ENCODE measurements at places on chromosomes 16 and 17.

DNA sequence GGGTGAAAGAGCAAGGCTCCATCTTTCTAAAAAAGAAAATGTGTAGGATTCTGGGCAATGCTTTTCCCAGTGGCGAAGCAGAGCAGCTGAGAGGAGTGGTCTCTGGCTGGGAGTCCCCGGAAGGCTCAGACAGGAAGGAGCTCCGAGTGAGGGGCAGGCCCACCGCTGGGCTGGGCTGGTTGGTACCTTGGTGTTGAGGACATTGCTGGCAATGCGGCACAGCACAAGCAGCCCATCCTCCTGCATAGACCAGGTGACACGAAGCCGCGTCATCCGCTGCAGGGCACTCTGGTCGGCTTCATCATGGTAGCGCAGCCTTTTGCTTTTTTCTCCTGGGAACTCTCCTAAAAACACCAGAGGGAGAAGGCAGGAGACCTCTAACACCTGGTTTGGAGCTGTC, 63.9 kb downstream of the GTF3C1 start:
- no peak for DNase-seq

DNA sequence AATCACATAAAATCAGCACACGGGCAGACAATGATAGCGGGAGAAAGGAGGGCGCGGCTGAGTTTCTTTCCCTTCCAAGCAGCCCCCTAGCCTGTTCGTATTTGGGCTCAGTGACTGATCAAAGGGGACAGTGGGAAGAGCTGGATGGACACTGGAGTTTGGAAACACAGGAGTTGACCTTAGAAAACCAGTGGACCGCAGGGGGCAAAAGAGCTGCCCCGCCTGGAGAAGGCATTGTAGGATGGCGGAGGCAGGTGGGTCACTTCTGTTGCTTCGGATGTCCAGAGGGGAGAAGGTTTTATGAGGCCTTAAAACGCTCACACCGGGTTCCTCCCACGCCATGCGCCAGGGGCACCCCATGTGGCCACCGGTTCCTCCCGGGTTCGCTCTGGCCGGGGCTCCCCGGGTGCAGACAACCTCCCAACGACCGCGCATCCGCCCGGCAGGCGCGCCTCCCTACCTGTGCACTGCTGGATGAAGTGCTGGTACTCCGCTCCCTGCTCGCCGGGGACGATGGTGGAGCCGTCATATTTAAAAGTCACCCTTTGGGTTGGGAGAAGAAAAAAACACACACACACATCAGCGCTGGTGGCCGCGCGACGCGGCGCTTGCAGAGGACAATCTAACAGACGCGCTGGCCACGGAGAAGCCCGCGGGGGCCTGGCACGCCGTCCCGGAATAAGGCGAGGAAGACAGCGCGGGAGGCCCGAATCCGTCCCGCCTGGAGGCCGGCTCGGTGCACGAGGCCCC, 662 bp downstream of the COTL1 start:
- peak; percentile 48 for DNase-seq

GRCh38 chr16:5059386-5060072, 6.2 kb downstream of the C16orf89 start:
- DNase-seq = no peak

DNA sequence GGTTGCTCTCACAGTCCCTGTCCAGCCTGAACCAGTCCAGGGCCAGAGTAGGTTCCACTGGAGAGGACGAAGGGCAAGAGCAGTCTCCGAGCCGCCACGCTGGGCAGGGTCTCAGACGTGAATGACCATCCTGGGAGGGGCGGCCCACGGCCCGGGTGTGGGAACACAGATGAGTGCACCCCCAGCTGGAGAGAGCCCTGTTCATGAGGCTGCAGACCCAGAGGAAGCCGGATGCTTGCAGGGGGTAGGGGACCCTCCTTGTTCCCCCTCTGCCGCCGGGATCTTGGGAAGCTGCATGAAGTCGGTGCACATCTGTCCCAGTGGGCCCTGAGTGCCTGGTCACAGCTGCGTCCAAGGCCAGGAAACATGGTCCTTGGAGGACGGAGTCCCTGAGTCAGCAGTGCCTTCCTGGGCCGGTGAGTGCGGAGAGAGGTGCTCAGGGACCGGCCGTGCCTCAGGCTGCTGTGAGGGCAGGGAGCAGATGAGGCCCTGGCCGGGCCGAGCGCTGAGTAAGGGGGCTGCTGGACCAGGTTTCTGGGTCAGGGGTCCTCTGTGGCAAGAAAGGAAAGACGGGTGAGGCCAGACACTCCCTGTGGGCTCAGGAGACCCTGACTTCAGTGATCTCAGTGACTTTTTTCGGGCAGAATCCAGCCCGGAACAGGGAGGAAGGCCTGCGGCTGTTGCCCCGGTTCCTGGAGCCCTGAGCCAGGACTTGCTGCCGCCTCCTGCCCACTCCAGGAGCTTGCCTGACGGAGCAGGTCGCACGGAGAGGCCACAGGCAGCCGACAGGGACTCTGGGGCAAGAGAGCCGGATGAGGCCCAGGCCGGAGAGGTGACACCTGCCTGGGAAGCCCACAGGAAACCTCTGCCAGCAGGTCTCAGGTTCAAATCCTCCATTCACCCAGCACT, 45.8 kb downstream of the ACTG1 start:
- no peak for DNase-seq

DNA sequence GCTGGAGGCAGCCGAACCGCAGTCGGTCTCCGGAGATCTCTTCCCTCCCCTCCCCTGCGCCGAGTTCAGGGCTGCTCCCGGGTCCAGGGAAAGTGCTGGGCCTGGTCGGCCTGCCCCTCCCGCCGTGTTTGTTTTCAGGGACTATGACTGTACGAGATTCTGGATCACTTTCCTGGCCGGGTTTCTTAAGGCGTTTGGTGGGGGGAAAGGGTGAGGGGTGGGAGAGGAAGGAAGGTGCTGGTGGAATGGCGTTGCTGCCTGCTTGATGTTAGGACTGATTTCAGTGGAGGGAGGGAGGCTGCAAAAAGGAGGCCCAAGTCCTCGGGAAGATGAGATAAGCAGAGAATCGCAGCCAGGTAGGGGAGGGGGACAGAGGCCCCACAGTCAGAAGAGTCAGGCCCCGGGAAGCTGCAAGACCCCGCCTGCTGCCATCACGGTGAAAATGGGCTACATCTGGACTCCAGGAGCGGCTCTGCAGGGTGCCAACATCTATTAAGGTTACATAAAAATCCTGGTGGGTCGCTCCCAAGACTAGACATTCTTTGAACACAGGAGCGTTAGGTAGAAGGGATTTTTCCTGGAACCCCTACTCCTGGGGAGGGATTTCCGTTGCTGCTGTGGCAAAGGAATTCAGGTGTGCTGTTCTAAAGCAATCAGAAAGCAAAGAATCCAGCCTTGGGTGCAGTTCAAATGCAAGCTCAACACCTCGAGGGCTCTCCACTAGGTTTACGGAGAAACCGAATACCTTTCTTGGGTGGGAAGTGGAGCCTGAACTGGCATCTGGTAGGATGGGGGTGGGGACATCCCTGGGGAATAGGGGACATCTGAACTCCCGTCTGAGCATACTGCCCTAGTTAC, 1.2 kb downstream of the ARHGAP44 start:
- DNase-seq = no peak

DNA sequence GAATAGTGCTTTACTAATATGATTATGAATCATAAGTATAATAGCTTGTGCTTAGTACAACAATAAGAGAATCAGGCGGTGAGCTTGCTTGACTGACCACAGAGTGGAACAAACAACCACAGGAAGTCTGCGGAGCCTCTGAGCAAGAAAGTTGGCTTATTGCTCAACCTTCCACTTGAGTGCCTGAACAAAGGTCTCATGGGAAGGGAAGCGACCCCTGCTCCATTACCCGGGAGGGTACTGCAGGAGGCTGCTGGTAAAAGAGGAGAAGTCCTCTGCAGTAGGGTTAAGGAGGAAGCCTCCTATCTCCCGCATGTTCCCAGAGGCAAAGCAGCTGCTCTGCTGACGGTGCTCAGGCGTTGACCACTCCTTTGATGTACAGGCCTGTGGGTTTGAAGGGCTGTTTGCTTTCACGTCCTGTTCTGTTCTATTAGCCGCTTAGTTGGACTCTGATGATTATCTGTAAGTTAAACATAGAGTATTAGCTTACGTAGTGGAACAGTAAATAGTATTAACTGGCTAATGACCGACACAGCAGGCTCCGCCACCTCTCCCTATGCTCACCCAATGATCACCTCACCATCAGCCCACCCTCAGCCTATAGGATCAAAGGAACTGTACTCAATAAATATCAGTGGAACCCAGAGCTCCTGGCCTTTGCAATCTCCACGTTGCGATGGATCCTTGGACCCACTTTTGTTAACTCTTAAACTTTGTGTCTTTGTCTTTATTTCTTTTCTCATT, 17.5 kb downstream of the ALOX15B start:
- peak; percentile 96 for DNase-seq

DNA sequence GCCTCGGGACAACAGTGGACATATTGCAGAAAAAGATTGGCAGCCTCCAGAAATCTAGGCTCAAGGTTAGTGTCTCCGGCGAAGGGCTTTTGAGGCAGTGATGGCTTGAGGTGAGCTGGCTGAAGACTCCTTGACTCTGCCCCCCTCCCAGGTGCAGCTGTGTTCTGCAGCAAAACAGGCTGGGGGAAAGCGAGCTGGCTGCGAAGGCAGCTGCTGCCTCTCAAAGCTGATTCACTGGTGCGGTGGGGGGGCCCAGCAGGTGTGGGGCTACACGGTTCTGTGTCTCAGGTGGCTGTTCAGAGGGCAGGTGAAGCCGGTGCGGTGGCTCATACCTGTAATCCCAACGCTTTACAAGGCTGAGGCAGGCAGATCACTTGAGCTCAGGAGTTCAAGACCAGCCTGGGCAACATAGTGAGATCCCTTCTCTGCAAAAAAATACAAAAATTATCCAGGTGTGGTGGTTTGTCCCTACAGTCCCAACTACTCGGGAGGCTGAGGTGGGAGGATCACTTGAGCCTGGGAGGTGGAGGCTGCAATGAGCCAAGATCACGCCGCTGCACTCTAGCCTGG, 22.9 kb downstream of the C16orf96 start:
- no peak for DNase-seq

DNA sequence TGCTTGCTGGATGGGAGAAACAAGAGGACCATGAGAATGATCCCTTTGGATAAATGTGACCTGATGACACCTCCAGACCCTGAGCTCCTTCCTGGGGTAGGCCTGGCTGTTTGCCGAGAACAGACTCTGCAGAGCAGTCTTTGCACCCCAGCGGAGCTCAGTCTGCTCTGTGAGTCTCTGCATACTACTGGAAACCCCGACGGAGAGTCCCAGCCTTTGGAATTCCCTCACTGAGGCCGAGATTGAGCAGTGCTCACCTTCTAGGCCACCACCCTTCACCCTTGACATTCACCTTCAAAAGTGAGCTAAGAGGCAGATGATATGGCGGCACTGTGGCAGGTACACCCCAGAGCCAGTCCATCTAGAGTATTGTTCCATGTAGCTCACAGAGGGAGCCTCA, 172.2 kb upstream of the CDH13 start:
- no peak for DNase-seq

DNA sequence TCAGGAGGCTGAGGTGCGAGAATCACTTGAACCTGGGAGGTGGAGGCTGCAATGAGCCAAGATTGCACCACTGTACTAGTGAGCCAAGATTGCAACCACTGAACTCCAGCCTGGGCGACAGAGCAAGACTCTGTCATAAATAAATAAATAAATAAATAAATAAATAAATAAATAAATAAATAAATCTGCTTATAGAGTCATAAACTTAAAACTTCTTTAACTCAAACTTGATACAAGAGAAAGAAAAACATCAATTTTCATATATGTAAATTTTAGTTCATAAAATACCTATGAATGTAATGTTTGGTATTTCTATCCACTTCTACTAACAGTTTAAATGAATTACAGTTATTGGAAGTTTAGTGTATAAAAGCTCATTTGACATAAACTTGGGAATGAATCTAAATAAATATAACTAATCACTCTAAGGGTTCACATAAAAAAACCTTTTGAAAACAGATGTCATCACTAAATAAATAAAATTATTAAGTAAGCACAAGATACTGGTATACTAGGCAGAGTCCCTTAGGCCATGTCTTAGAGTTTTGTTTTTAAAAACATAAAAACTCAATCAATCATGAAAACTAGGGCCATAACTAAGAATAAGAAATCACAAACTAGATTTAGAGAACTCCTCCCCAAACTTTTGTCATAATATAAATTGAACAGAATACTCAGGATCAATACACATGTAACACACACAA, 54.1 kb downstream of the SMURF2 start:
- DNase-seq = no peak

DNA sequence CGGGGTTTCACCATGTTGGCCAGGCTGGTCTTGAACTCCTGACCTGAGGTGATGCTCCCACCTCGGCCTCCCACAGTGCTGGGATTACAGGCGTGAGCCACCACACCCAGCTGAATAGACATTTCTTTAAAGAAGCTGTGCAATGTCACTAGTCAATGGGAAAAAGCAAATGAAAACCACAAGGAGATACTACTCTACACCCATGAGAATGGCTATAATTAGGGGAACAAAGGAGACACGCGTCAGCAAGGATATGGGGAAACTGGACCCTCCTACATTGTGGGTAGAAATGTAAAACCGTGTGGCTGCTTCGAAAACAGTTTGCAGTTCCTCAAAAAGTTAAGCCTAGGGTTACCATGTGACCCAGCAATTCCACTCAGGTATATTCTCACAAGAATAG, 103.4 kb downstream of the VPS53 start:
- peak; percentile 57 for DNase-seq

DNA sequence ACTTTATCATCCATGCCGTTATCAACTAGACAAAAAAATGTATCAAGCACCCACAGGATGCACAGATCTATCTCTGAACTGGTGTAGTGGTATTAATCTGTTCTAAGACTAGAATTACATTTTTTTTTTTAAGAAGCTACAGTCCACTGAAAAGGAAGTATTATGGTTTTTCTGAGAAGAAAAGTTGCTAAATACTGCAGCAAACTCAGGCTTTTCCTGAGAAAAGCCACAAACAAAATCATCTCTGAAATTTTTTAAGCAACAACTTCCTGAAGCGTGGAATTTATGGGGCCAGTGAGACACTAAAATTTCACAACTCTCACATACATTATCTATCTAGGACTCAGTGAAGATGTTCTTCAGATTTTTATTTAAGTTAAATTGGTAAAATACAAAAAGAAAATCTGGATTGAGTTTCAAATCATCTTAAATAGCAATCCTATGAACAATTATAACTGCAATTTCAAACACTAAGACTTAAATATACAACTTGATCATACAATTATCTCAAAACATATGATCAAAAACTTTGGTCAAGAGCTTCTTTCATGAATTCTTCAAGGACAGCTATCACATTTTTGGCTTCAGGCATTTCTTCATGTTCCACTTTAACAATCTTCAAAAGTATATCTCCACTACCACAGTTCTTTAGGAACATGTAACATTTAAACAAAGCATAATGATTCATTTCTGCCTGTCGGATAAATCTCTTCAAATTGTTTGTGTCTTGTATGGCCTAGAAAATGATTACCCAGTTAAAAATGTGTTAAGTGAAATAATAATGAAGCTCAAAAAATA, 10.5 kb downstream of the C17orf75 start:
- peak; percentile 79 for DNase-seq

DNA sequence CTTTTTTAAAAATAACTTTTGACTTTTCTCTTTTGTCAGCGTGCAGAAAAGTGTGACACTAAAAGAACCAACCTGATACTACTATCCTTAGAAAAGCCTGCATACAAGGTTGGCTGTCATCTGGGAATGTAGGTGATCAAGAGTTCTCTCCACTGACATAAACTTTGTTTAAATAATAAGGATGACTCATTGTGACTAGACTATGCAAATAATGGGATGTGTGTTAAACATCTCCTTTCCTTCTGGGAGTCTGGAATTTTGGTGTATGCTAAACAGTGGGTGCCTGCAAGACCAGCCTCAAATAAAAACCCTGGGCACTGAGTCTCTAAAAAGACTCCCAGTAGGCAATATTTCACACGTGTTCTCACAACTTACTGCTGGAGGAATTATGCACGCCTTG, 373.4 kb downstream of the CNTNAP4 start:
- DNase-seq = no peak

Data from NB4 (cell line).